Stimulated activated CD8-positive, alpha-beta memory T cell treated with anti-CD3 and anti-CD28 coated beads, Interleukin-15, amount 100 ng/mL, for 48 hours (primary cell): ENCODE measurements at places on chromosomes 11 and 22.

- no peak for DNase-seq
These were observed 2118.0 kb downstream of the LRRC4C start for GRCh38 chr11:39341461-39341860.

- DNase-seq: no peak
These were observed 47.5 kb downstream of the IRAG1 start for GRCh38 chr11:10646005-10646404.

GRCh38 chr11:15795378-15795777 is 561.0 kb downstream of the SOX6 start:
- no peak for DNase-seq

GRCh38 chr22:50276143-50276542 is 6.0 kb upstream of the MAPK11 start:
- DNase-seq: peak; percentile 43

- DNase-seq: no peak
These were observed 258.9 kb downstream of the SWAP70 start for GRCh38 chr11:9922806-9923205.

GRCh38 chr11:86360775-86361395 is 13.8 kb upstream of the CCDC81 start:
- DNase-seq: no peak

- DNase-seq: no peak
These were observed at the start of gene FAM181B for GRCh38 chr11:82733444-82734119. TSS of gene FAM181B (minus strand) at chr11:82733864. CDS start at chr11:82733729, 135 bp downstream.

- DNase-seq: no peak
These were observed 88.6 kb downstream of the TEAD1 start for GRCh38 chr11:12762696-12763324.

- no peak for DNase-seq
These were observed 62.7 kb downstream of the STK33 start for GRCh38 chr11:8531312-8531711.

- DNase-seq: no peak
These were observed 35.6 kb downstream of the TMEM123 start for GRCh38 chr11:102416976-102417375.

DNA sequence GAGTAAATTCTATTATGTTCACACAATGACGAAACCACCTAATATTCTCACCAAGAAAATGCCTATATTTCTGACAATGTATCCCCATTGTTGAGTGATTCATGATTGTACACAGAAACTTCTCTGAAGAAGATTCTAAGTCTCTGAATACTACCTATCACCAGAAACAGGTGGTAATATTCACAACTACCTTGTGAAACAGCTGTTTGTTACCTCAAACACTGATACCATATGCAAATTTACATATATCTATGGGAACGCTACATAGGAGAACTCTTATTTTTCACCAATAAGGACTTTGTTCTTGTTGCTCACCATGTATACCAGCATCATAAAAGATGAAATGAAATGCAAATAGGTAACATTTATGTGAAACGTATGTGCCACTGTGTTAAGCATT is 59.3 kb downstream of the PDGFD start:
- no peak for DNase-seq

- DNase-seq: no peak
These were observed 4.1 kb downstream of the TRABD start for GRCh38 chr22:50189849-50190181.

- no peak for DNase-seq
These were observed 28.0 kb downstream of the ZC3H12C start for GRCh38 chr11:110121204-110121603.

GRCh38 chr11:98549571-98549970 is 471.2 kb upstream of the CNTN5 start:
- DNase-seq: no peak

GRCh38 chr11:6489306-6489705 is 7.8 kb upstream of the DNHD1 start:
- no peak for DNase-seq

DNA sequence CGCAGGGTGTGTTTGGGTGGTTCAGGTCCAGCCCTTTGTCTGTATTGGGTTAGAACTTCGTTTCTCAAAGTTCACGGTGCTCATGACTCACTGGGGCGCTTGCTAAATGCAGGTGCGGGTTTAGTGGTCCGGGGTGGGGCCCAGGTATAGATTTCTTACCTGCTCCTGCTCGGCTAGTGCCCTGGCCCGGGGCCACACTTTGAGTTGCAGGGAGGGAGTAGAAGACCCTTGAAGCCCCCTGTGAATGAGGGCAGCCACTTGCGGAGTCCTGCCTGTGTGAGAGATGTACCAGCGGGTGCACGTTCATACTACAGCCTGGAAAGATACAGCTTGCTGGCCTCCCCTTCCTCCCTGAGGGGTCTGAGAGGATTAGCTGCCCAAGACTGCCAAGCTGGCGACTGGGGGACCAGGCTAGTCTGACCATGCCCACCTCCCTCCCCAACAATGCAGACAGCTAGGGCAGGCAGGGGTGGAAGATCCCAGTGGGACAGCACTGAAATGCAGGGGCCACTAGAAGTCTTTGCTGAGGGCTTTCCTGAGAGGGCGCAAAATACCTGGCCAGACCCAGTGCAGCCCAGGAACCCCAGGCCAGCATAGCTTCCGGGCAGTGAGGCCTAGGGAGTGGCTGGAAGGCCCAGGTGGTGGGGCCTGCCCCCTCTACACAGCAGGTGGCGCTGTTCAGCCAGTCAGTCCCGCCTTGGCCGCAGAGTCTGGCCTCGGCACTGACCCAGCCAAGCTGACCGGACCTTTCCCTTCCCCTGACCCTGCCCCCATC is 5.1 kb upstream of the MYRF start:
- no peak for DNase-seq

GRCh38 chr11:102184269-102184987 is 74.2 kb downstream of the YAP1 start:
- no peak for DNase-seq

DNA sequence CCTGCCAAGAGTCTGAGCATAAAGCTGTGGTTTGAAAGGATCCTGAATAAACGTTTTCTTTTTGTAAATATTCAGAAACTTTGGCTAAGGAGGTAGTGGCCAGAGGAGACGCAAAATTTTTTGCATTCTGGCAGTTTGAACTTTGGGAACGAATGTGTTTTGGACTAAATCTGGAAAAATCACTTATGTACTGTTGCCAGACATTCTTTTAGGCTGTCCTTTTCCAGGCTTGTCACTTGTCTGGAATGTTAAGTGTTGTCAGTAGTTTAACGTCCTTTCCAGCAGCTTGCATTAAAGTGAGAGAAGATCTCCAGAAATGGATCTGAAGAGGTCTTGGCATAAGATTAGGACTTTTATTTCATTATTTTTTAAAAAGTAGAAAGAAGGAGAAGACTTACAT is 18.5 kb downstream of the SPECC1L start:
- no peak for DNase-seq

DNA sequence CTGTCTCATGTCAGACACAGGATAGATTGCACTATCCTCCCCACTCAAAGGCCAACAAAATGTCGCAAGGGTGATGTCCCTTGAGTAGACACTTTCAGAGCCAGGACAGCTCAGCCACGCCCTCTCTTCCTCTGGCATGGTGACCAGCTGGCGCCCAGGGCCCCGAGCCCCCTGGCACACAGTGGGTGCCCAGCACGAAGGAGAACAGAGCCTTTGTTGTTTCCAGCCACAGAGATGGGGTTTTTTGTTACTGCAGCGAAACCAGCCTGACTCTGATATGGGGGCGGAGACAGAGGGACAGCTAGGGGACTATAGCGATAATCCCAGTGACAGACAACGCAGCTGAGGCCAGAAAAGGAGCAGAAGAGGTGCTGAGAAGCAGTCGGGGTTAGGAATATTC is 23.3 kb upstream of the CCND1 start:
- DNase-seq: no peak

- no peak for DNase-seq
These were observed 30.2 kb upstream of the B3GNT6 start for GRCh38 chr11:77003963-77004362.

- peak; percentile 93 for DNase-seq
These were observed at the start of the genes C11orf98 and CSKMT for GRCh38 chr11:62665075-62665598. TSS of gene C11orf98 (minus strand) at chr11:62665210. CDS start at chr11:62665169, 41 bp downstream. TSS of gene CSKMT (plus strand) at chr11:62665312. CDS start at chr11:62665880, 568 bp downstream.

DNA sequence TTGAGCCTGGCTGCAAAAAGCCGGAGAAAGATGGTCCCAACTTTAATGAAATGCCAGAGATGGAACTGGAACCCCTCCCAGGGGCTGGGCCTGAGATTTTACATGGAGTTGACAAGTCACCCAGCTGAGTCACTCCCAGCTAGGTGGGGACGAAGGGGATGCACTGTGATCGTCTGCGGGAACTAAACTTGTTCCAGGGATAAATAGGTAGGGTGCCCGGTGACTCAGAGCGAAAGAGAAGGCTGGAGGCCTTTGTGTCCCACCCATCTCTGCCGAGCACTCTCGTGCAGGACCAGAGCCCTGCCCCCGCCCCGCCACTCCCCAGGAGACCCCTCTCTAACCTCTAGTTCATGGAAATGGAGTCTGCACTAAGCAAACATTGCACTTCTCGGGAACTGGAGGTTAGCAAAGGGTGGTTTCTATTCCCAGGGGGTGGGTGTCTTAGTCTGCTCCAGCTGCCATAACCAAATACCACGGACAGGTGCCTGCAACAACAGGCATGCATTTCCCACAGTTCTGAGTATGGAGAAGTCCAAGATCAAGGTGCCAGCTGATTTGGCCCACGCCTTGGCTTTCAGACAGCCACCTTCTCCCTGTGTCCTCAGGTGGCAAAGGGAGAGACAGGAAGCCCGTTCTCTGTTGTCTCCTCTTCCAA is 60.7 kb upstream of the FADD start:
- no peak for DNase-seq

DNA sequence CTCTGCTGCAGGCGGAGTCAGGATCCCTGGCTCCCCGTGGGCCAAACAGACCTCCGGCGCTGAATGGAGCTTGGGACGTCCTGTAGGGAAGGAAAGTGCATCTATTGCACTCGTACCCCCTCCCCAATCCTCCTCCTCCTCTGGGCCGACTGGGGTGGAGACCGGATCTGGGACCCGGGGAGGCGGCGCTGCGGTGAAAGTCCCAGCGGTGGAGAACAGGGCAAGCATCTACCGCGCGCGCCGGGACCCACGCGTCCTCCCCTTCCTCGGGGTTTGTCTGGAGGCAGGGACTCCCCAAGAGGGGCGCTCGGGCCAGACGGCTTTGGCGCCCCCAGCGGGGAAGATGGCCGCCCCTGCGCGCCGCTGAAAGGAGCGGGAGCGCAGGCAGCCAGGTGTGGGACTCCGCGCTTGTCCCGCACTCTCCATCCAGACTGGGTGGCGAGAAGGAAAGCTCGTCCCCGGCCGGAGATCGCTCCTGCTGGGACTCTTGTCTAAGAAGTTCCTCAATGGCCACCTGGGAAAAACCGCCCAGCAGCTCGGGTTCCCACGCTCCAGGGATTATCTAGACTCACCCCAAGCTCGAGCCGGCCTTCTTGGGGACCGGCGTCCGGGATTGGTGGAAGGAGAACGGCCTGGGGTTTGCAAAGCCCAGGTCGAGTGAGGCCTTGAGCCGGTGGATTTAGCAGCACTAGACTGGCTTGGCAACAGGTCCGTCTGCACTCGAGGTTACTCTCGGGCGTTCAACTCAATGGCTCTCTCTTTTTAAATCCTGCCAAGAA is 718 bp downstream of the FADS2 start:
- DNase-seq: no peak

- DNase-seq: no peak
These were observed 322.8 kb upstream of the SYN3 start for GRCh38 chr22:33380789-33381530.

- no peak for DNase-seq
These were observed at the start of gene KMT5B for GRCh38 chr11:68213135-68213515. TSS of gene KMT5B (minus strand) at chr11:68213296. CDS start at chr11:68190076, 23,220 bp downstream.

- no peak for DNase-seq
These were observed 21.5 kb upstream of the ACR start for GRCh38 chr22:50716290-50717024.
